HEK293T (cell line): ENCODE measurements at places on chromosomes 11 and 22.

- no peak for DNase-seq
Observed at GRCh38 chr22:49206281-49206680, 621.4 kb downstream of the BRD1 start.

GRCh38 chr11:61654397-61654829, 25.8 kb upstream of the DAGLA start:
- no peak for DNase-seq

DNA sequence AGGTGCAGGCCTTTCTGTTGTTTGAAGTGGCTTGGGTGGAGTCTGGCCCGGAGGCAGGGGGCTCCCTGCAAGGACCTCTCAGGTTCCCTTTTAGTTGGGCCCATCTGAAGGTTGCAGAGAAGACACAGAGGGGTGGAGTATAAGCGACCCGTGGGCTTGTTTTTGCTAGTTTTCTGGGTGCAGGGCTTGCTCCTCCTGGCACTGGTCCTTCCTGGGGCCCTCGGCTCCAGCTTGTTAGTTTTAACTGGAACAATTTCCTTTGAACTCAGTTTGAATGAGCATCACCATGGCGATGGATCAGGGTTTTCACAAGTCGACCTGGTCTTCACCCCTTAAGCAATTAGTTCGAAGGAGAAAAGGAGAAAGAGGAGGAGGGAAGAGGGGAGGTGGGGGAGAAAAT, 28.5 kb upstream of the OAF start:
- no peak for DNase-seq

DNA sequence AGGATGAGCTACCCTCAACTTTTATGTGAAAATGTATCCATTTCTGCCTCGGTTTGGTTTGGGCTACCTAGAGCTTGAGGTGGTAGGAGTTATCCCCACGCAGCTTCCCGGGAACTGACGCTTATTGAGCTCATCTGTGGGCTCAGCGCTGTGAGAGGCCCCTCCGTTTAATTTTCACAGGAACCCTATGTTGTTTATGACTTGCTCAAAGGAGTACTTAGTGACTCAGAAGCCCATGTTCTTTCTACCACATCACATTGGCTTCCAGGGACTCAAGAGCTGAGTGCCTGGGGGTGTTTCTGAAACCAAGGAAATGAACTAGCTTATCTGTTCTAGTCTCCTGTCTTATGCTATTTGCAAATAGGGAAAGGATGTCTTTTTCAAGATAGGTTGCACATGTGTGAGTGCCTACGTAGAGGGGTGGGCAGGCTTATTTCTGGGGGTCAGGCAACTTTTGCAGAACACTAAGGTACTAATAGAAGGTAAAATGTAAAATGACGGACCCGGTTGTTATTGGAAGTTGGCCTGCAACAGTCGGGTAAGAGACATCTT, 40.5 kb downstream of the MICAL2 start:
- DNase-seq, result no peak

GRCh38 chr22:28716686-28717085, 24.9 kb downstream of the CHEK2 start:
- DNase-seq, result no peak

GRCh38 chr22:21991304-21991596, 8.7 kb upstream of the TOP3B start:
- no peak for DNase-seq

GRCh38 chr11:47616726-47617416, 22.7 kb upstream of the C1QTNF4 start:
- DNase-seq, result peak; percentile 48

DNA sequence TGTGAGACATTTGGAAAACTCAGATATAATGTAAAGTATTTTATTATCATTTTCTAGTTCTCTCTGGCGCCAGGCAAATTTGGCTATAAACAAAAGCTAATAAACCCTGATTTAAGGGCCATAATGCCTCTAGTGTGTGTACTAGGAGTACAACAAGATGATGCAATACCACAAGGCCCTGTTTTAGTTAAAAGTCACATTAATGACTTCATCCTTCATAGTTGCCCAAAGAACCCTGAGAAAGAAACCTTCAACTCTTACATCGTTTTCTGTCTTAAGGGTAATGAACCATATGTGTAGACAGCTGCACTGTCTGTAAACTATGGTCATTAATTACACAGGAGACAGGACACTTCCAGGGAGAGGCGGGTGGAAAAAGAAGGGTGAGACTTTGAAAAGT, 538.4 kb downstream of the FAM181B start:
- DNase-seq, result no peak

- DNase-seq, result no peak
Observed at GRCh38 chr22:26800858-26801257, 143.5 kb downstream of the MIAT start.

- no peak for DNase-seq
Observed at GRCh38 chr22:18012531-18012930, 11.8 kb downstream of the MICAL3 start.

DNA sequence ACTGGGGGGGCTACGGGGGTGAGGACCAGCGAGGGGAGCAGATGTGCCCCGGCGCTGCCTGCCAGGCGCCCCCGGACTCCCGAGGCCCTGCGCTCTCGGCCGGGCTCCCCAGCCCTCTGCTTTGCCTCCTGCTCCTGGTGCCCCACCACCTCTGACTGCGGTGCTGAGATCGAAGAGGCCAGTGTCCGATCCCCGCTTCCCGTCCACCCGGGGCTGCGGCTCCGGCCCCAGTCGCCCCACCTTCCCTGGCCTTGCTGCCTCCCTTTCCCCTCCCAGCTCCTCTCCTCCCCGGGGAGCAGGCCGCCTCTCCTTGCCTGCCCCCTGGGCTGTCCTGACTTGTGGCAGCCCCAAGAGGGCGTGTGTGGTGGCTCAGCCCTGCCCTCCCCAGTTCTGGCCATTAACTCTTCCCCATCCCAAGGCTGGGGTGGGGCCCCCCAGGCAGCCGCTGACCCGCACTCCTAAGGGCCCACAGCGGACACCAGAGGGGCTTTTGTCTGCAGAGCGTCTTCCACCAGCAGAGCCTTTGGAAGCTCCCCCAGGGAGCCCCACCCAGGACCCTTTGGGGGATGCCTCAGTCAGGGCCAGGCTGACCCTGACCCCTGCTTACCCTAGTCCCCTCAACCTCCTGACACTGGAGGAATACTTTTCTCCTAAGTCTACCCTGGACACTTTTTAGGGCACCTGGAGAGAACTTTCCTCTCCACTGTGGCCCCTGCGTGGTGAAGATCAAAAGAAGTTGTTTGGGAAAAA, 16.6 kb downstream of the RTN4RL2 start:
- no peak for DNase-seq

- no peak for DNase-seq
Observed at GRCh38 chr11:64186492-64187165, 658 bp downstream of the STIP1 start.

DNA sequence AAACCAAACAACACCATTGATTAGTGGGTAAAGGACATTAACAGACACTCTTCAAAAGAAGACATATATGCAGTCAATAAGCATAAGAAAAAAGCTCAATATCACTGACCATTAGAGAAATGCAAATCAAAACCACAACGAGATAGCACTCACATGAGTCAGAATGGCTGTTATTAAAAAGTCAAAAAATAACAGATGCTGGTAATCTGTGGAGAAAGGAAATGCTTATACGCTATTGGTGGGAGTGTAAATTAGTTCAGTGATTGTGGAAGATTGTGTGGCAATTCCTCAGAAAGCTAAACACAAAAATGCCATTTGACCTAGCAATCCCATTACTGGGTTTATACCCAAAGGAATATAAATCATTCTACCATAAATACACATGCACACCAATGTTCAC, 182.6 kb downstream of the TRPC6 start:
- DNase-seq, result no peak

GRCh38 chr11:123111465-123111864, 49.5 kb upstream of the HSPA8 start:
- DNase-seq, result peak; percentile 48

GRCh38 chr11:128893578-128894285, 2.6 kb downstream of the KCNJ5 start:
- DNase-seq, result no peak

- no peak for DNase-seq
Observed at GRCh38 chr11:79932612-79933011, 491.8 kb upstream of the TENM4 start.

GRCh38 chr11:4183410-4184057, 88.9 kb downstream of the RRM1 start:
- DNase-seq, result no peak
